Ovary (tissue), 10 donors: ENCODE measurements at places on chromosomes 2 and 18.

DNA sequence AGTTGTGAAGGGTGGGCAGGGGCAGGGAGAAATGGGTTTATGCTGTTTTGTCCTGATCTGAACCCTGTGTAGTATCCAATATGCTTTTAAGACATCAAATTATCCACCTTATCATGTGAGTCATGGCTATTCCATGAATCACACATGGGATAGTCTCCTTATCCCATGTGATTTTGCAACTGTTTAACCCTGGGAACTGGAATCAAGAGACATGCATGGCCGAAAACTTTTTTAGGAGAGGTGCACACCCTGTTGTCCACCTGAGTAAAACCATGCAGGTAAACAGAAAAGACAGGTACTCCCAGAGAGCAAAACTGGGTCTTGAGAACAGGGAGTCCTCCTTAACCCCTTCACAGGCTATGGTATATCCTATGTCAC lies 490.6 kb upstream of the HS6ST1 start:
- no peak for DNase-seq
- H3K36me3 ChIP-seq: no peaks in the 10 kb centered on the region
- no peaks in the 10 kb centered on the region for H3K27me3 ChIP-seq
- no peaks in the 10 kb centered on the region for H3K4me1 ChIP-seq
- H3K27ac ChIP-seq: no peak overlapping the region

GRCh38 chr2:216370961-216371712 lies 1.1 kb downstream of the MARCHF4 start:
- no peak overlapping the region for H3K27ac ChIP-seq
- H3K4me1 ChIP-seq: peaks cover 4% of the 10 kb centered on the region
- DNase-seq: no peak
- no peak overlapping the region for H3K4me3 ChIP-seq

GRCh38 chr2:74010087-74010541 lies 25.4 kb downstream of the TET3 start:
- peak; percentile 51 for DNase-seq
- H3K27ac ChIP-seq: no peak overlapping the region
- no peaks in the 10 kb centered on the region for H3K36me3 ChIP-seq
- peaks cover 30% of the 10 kb centered on the region for H3K4me1 ChIP-seq
- no peaks in the 10 kb centered on the region for H3K27me3 ChIP-seq

- H3K27me3 ChIP-seq: no peaks in the 10 kb centered on the region
- H3K36me3 ChIP-seq: no peaks in the 10 kb centered on the region
- H3K4me3 ChIP-seq: no peak overlapping the region
- DNase-seq: no peak
- no peaks in the 10 kb centered on the region for H3K4me1 ChIP-seq
These were observed 79.4 kb downstream of the NOL10 start for GRCh38 chr2:10610213-10610910.

- H3K27me3 ChIP-seq: no peaks in the 10 kb centered on the region
- H3K4me1 ChIP-seq: no peaks in the 10 kb centered on the region
- no peaks in the 10 kb centered on the region for H3K36me3 ChIP-seq
- H3K27ac ChIP-seq: no peak overlapping the region
These were observed 266.4 kb downstream of the NAPG start for GRCh38 chr18:10792181-10792580.

DNA sequence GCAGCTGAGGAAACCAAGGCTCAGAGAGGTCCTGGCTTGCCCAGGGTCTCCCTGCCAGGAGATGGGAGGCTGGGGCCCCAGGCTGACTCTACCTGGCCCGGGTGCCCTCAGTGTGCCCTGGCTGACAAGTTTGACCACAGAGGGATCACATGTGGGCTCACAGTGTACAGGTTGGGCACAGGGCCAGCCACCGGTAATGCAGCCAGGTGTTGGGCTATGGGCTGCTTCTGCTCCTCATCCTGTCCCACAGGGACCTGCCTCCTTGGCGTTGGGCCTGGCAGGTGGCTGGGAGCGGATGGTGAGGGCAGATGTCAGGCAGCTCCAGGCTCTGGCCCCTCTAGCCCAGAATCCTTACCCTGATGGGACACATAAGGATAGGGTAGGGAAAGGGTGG lies 250.5 kb downstream of the LOXHD1 start:
- H3K27me3 ChIP-seq: no peaks in the 10 kb centered on the region
- H3K4me3 ChIP-seq: no peak overlapping the region
- DNase-seq: no peak
- H3K27ac ChIP-seq: no peak overlapping the region

DNA sequence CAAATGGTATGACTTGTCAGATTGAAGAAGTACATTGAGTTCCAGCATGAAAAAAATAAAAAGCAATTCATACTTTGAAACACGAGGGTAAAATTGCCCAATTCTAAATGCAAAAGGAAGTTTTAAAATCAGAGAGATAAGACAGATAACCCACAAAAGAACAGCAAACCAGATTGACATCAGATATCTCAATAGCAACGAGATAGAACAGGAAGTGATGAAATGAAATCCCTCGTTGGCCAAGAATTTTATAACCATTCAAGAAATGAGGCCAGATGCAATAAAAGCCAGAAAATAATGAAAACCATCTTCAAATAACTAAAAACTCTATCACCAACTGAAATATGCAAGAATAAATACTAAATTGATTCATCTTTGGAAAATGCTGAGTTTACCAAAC lies 172.8 kb downstream of the CD226 start:
- no peak overlapping the region for H3K4me3 ChIP-seq
- DNase-seq: no peak
- no peaks in the 10 kb centered on the region for H3K27me3 ChIP-seq
- no peaks in the 10 kb centered on the region for H3K4me1 ChIP-seq
- H3K36me3 ChIP-seq: no peaks in the 10 kb centered on the region
- H3K27ac ChIP-seq: no peak overlapping the region

DNA sequence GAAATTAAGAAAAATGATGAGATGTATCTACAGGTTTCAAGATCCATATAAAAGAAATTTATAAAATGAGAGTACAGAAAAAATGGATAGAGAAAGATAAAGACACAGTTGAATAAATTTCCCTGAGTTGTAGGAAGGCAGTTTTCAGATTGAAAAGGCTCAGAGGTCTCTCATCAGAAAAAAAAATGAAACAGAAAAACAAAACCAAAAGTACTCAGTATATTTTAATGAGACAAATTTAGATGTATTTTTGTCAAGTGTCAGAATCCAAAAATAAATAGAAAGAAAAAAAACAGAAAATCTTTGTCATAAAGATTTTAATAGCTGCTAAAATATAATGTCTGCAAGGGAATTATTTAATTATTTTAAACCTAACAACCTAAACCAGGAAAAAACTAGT lies 520.5 kb downstream of the KCNJ3 start:
- H3K4me3 ChIP-seq: no peak overlapping the region
- no peaks in the 10 kb centered on the region for H3K27me3 ChIP-seq
- no peak overlapping the region for H3K27ac ChIP-seq
- no peaks in the 10 kb centered on the region for H3K4me1 ChIP-seq
- H3K36me3 ChIP-seq: no peaks in the 10 kb centered on the region

GRCh38 chr2:236626391-236627150 lies 56.9 kb downstream of the ACKR3 start:
- peaks cover 6% of the 10 kb centered on the region for H3K4me1 ChIP-seq
- no peak overlapping the region for H3K4me3 ChIP-seq
- no peaks in the 10 kb centered on the region for H3K27me3 ChIP-seq
- no peaks in the 10 kb centered on the region for H3K36me3 ChIP-seq
- H3K27ac ChIP-seq: no peak overlapping the region

GRCh38 chr2:11234309-11234708 lies 79.0 kb downstream of the SLC66A3 start:
- no peaks in the 10 kb centered on the region for H3K27me3 ChIP-seq
- H3K4me3 ChIP-seq: no peak overlapping the region
- H3K27ac ChIP-seq: no peak overlapping the region

GRCh38 chr2:17426743-17427142 lies 91.5 kb downstream of the RAD51AP2 start:
- H3K27ac ChIP-seq: no peak overlapping the region
- H3K27me3 ChIP-seq: no peaks in the 10 kb centered on the region
- DNase-seq: no peak
- H3K4me1 ChIP-seq: no peaks in the 10 kb centered on the region

DNA sequence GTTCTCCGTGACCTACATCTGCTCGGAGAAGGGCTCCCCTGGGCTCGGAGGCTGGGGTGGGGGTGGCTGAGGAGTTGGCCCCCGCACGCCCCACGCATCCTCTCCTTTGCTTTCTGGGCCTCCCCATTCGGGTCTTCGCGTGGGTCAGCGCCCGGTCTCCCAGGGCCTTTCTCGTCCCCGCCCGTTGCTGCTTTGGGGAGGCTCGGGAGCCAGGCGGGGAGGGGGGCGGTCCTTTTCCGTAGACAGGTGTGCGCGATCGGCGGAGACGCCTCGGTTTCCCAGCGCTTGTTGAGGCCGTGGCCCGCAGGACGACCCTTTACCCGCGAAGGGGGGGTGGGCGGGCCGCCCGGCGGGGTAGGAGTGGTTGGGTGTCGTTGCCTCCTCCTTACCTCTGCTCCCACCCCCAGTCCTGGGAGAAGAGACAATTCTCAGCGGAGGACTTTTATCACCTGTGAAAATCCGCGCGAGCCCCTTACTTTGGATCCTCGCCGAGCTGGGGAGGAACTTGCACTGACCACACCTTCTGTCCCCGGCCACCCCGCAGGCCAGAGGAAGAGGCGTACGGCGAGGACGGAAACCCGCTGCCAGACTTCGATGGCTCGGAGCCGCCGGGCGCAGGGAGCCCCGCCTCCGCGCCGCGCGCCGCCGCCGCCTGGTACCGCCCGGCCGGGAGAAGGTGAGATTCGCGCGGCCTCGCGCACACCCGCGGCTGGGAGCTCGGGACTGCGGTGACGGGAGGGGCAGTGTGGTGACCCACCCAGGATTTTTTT lies 2.6 kb downstream of the ADCYAP1 start:
- H3K36me3 ChIP-seq: no peaks in the 10 kb centered on the region
- peak overlapping the region; percentile 25 for H3K4me3 ChIP-seq
- no peak overlapping the region for H3K27ac ChIP-seq
- H3K27me3 ChIP-seq: no peaks in the 10 kb centered on the region

DNA sequence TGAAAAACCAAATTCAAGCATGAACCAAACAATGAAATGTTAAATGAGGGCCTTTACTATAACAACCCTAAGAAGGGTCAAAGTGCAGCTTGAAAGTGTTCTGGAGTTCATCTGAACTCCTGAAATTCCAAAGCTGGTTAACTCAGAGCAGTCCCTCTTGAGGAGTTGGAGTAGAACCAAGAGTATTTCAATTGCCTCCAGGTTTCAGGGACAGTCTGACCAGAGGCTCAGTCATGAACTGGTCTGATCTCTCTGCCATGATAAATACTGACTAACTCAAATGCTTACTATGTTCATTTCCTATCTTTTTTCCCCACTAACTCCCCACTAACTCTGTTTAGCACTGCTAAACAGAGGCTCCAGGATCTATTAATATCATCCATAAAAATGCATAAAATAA lies 2.7 kb downstream of the STARD7 start:
- H3K27me3 ChIP-seq: no peaks in the 10 kb centered on the region
- DNase-seq: no peak
- H3K4me3 ChIP-seq: no peak overlapping the region
- peaks cover 22% of the 10 kb centered on the region for H3K4me1 ChIP-seq

- peak; percentile 27 for DNase-seq
- no peaks in the 10 kb centered on the region for H3K27me3 ChIP-seq
- no peak overlapping the region for H3K4me3 ChIP-seq
- H3K27ac ChIP-seq: no peak overlapping the region
- peaks cover 33% of the 10 kb centered on the region for H3K4me1 ChIP-seq
These were observed 37.6 kb downstream of the ZNF516 start for GRCh38 chr18:76457475-76457874.

DNA sequence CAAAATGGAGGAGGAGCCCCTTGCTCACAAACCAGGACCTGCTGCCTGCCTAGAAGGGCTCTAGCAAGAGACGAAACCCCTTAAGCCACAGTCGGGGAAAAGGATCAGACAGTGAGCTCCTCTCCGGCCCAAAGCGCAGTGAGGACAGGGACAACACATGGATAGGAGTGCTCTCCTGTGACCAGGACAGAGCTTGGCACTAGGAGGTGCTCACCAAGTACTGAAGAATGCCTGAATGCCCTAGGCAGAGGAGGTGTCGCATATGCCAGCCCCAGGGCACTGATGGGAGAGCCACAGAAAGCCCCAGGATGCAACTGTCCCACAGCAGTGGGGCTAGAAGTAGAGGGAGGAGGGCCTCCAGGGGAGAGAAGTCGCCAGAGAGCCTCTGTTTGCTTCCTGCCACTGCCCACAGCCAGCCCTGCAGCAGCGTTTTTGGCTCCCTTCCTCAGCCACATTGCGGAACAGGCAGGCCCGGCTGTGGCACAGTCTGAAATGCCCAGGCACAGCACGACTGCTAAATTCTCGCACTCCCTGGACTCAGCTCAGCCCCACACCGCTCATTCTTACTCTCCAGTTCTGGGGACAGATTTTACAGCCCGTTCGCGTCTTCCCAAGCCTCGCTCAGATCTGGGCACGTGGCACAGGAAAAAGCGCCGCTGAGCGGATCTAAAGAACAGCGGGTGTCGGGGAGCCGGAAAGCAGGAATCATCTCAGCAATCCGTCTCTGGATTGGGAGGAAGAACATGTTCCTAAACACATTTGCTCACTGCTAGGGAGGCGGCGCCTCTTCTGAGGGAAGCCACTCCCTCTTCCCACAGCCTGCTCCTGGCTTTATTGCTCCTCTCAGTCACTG lies 98.7 kb upstream of the POU3F3 start:
- H3K4me1 ChIP-seq: no peaks in the 10 kb centered on the region
- H3K27me3 ChIP-seq: no peaks in the 10 kb centered on the region
- H3K36me3 ChIP-seq: no peaks in the 10 kb centered on the region

- H3K36me3 ChIP-seq: no peaks in the 10 kb centered on the region
- H3K27ac ChIP-seq: no peak overlapping the region
- H3K4me1 ChIP-seq: no peaks in the 10 kb centered on the region
- H3K27me3 ChIP-seq: no peaks in the 10 kb centered on the region
These were observed 28.9 kb downstream of the NYAP2 start for GRCh38 chr2:225428360-225428759.

- no peak overlapping the region for H3K27ac ChIP-seq
- DNase-seq: no peak
- H3K36me3 ChIP-seq: no peaks in the 10 kb centered on the region
These were observed 347.8 kb upstream of the GULP1 start for GRCh38 chr2:187943772-187944369.

DNA sequence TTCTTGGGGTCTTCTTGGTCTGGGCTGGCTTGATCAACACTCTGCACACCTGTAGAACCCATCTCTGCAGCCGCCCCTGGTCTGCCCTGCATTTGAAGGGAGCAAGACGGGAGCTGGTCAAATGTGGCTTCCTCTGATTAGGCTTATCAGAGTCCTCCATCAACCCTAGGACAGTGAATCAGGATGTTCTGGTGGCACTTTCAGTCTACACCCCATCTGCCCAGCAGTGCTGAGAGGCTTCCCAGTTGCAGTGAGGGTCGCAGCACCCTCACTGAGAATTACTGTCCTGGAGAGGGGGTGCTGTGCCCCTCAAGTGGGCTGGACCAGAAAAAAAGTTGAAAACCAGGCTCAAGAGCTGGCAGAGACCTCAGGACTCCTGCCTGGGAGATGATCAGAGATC lies 152.9 kb downstream of the DYSF start:
- no peaks in the 10 kb centered on the region for H3K36me3 ChIP-seq
- H3K4me3 ChIP-seq: no peak overlapping the region
- no peak for DNase-seq
- H3K27me3 ChIP-seq: no peaks in the 10 kb centered on the region
- H3K4me1 ChIP-seq: no peaks in the 10 kb centered on the region
- no peak overlapping the region for H3K27ac ChIP-seq

DNA sequence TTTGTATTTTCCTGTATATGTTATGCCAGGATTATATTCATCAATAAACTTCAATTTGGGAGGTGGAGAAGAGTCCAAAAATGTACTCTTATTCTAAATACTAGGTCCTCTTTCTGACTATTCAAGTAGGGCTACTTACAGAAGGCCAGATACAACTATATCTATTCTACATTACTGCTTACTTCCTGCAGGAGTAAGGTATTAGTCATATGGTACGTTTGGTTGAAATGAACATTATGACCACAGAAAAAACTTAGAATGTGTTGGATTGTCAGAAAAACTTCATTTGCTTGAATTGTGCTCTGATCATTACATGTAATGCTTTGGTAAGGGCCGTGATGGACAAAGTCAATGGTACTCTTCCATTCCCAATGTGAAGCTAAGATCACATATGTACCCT lies 35.0 kb downstream of the STAT4 start:
- DNase-seq: no peak
- no peaks in the 10 kb centered on the region for H3K36me3 ChIP-seq
- no peak overlapping the region for H3K27ac ChIP-seq
